ENCODE measurements at places on chromosomes 2 and 18.
A peak's percentile ranks its signal among the peaks of the same experiment; 100 is the strongest.

- DNase-seq = no peak
Observed at GRCh38 chr2:107086497-107086896, 200.5 kb upstream of the ST6GAL2 start.

DNA sequence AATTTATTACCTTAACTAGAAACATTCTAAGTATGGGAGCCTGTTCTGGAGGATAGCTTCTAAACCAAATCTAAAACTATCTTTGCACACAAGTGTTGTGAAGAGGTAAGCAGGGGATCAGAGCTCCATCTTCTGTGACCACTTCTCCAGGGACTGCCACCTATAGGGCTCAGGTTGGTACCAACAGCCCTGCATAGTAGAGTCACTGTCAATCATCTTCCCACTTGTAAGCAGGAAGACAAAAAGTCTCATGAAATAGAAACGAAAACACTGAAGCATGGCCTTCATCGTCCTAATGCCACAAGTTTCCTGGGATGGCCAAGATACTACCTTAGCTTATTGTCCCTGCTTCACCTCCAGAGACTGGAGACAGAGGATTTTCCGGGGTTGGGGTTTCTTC, 43.8 kb downstream of the KANSL3 start:
- DNase-seq = no peak

DNA sequence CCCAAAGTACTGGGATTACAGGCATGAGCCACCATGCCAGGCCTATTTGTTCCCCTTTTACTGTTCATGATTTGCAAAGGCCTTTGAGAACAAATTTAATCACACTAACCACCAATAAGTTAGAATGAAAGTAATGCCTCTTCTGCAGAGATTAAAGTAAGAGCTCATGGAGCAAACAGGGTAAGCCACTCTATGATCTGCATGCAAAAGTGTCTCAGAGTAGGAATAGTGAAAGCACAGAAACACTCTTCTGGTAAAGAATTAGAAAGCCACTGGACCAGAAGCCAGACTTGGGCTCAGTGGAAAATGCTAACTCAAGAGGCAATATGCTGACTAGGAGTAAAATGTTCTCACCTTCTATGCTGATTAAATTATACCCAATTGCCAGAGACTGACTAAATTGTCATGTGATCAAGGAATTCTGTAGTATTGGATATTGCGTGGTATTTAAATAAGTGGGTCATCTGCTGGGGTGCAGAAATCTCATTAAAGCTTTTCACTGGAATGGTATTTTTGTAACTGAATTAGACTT, 235.3 kb upstream of the ERBB4 start:
- no peak for DNase-seq

GRCh38 chr2:10238396-10238795, 64.3 kb upstream of the HPCAL1 start:
- DNase-seq = no peak

- DNase-seq = no peak
Observed at GRCh38 chr2:151251012-151251411, 10.7 kb downstream of the RBM43 start.

DNA sequence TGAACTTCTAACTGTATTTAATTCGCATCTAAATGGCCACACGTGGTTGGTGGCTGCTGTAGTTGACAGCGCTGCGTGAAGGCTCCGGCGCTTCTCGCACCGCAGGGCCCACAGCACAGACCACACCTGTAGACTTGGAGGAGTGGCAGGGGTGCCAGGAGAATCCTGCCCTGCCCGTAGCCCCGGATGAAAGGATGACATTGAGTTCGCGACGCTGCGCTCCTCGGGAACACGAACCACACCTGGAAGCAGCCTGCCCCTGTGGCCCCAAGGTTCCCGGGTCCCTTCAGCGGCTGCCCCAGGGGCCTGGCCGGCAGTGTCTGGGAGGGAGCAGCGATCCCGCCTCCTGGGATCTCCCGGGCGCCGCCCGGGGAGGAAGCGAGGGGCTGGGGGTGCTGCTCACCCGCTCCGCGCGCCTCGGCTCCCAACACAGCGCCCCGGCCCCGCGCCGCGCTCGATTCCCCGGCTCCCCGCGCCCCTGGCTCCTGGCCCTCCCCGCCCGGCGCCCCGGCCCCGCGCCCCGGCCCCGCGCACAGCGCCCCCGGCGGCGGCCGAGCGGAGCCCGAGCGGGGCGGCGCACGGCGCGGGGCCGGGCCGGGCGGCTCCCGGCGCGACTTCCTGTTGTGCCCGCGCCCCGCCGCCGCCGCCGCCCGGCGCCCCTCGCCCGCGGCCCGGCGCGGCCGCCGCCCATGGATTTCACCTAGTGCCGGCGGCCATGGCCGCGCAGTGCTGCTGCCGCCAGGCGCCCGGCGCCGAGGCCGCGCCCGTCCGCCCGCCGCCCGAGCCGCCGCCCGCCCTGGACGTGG, at the start of gene RNPEPL1:
RNPEPL1 (plus strand) TSS at position 613 of the 806 bp plus-strand sequence; CDS start at position 716, 103 bp downstream.
- peak; percentile 41 for DNase-seq

DNA sequence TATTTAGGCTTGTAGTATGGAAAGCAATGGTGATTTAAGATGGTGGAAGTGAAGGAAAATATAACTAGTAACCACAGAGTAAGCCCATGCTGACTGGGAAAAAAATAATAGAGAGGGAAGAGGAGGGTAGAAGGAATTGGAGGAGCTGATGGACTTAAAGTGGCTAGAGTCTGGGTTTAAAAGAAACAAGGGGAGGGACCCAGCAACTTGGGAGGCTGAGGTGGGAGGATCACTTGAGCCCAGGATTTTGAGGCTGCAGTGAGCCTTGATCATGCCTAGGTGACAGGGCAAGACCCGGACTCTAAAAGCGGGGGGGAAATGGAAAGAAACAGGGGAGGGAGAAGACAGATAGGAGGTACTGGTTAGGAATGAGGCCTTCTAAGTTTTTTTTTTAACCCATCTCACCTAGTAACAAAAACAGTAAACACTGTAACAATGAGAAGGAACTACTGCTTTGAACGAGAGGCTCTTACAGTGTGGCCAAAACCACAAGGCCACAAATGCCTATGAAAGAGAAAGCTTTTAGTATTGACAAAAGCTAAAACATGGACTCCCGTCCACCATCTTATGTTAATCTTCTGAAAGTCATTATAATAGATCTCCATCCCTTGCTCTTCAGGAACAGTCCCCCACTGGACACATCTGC, 26.6 kb downstream of the METTL8 start:
- no peak for DNase-seq

DNA sequence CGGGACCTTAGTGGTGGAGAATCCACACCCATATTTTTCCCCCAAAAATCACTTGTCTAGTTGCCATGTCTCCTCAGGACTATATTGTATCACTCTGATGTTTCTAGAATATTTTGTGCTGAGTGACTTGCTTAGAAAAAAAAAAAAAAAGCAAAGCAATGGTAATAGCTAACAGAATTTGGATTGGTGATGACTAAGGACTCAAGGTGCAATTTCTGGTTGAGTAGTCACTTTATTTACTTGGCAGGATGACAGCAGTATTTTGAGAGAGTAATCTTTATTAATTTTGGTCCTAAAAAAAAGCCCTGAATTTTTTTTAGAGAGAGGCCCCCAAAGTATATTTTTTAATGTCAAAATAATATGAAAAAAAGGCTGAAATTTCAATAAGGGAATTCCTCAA, 32.8 kb upstream of the MYO3B start:
- no peak for DNase-seq

- DNase-seq = no peak
Observed at GRCh38 chr2:73610111-73610510, 32.1 kb downstream of the NAT8 start.

GRCh38 chr2:134395779-134396178, 141.9 kb downstream of the MGAT5 start:
- DNase-seq = no peak

DNA sequence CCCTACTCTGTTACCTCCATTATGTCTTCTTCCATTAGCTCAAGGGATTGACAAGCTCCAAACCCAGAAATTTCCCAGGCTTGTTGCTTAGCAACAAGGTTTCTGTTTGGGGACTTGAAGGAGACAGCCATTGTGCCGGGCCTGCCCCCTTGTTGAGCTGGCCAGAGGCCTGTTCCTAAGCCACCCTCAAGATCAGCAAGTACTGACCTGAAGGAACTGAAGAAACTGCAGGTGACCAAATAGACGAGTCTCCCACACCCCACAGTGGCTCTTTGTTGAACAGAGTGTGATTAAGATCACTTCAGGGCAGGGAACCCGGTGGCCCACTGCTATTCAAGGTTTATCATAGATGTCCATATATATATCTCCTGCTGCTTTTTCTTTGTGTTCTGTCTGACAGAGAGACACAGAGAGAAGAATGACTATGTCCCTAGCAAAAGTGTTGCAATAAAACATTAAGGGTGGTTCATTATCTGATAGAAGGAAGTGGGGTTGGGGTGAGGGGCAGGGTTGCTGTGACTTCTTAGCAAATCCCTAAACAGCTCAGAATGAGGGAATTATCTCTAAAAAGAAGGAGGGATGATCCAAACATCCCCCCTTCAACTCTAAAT, 69.2 kb downstream of the RNF144A start:
- DNase-seq = no peak

GRCh38 chr2:197108758-197109157, 182.3 kb upstream of the PGAP1 start:
- no peak for DNase-seq
